ENCODE measurements at places on chromosomes 16 and 17. TPM values are rescaled to one million over a fixed set of nuclear protein-coding genes. Genes with fewer than 3 reads are reported as not detected.
A peak's percentile ranks its signal among the peaks of the same experiment; 100 is the strongest.

Gene CYGB
- 1.1 TPM for total RNA-seq

Gene TMEM88
- 3.4 TPM for total RNA-seq

Gene SLC6A2
- total RNA-seq = 0.50 TPM

Gene MAP2K6
- 1.6 TPM for total RNA-seq

Gene NGFR
- not detected for total RNA-seq

Gene CHST4
- total RNA-seq = 2.4 TPM

Gene LSM12
- total RNA-seq = 60.9 TPM

Gene TP53TG3
- total RNA-seq = not detected

Gene CTRL
- 1.7 TPM for total RNA-seq

GRCh38 chr16:383326-384051 lies 1.7 kb upstream of the PGAP6 start:
- 0 out of 2 replicates have a peak overlapping the region, but pooled peaks have one; percentile 16 for H3K27ac ChIP-seq
- H3K36me3 ChIP-seq = no peaks in the 10 kb centered on the region
- H3K4me1 ChIP-seq = no peaks in the 10 kb centered on the region
- H3K4me3 ChIP-seq = peak overlapping the region; percentile 67

GRCh38 chr17:32693194-32693897 lies 183.6 kb downstream of the MYO1D start:
- H3K4me1 ChIP-seq = no peaks in the 10 kb centered on the region
- no peaks in the 10 kb centered on the region for H3K36me3 ChIP-seq
- H3K27ac ChIP-seq = no peak overlapping the region
- no peak overlapping the region for H3K4me3 ChIP-seq
- no peaks in the 10 kb centered on the region for H3K27me3 ChIP-seq

- H3K27me3 ChIP-seq = no peaks in the 10 kb centered on the region
- DNase-seq = peak; percentile 57
- H3K4me1 ChIP-seq = peaks cover 16% of the 10 kb centered on the region
- peak within 1 kb of the TSS; percentile 93 for H3K27ac ChIP-seq
Measured at GRCh38 chr17:80260791-80261158, at the start of gene RNF213. Gene RNF213, plus strand, starts transcription at chr17:80260852. Its CDS starts 2,830 bp downstream, at chr17:80263682.

GRCh38 chr17:75588596-75589011 lies 1.0 kb downstream of the MYO15B start:
- H3K27ac ChIP-seq = no peak overlapping the region
- peak overlapping the region; percentile 35 for H3K4me3 ChIP-seq
- H3K36me3 ChIP-seq = no peaks in the 10 kb centered on the region
- no peaks in the 10 kb centered on the region for H3K27me3 ChIP-seq
- no peaks in the 10 kb centered on the region for H3K4me1 ChIP-seq

GRCh38 chr16:24347556-24347955 lies 91.4 kb downstream of the CACNG3 start:
- H3K4me1 ChIP-seq = no peaks in the 10 kb centered on the region
- H3K4me3 ChIP-seq = no peak overlapping the region
- peaks cover 68% of the 10 kb centered on the region for H3K27me3 ChIP-seq
- DNase-seq = no peak

GRCh38 chr17:63573634-63574033 lies 23.4 kb downstream of the DCAF7 start:
- DNase-seq = no peak
- no peaks in the 10 kb centered on the region for H3K27me3 ChIP-seq
- no peaks in the 10 kb centered on the region for H3K36me3 ChIP-seq

GRCh38 chr17:28954886-28955285 lies 3.6 kb upstream of the PHF12 start:
- no peak overlapping the region for H3K4me3 ChIP-seq
- H3K27me3 ChIP-seq = no peaks in the 10 kb centered on the region
- peaks cover 5% of the 10 kb centered on the region for H3K4me1 ChIP-seq

GRCh38 chr16:81473066-81473488 lies 28.5 kb downstream of the CMIP start:
- no peak for DNase-seq
- H3K4me3 ChIP-seq = no peak overlapping the region
- H3K4me1 ChIP-seq = no peaks in the 10 kb centered on the region

- no peak overlapping the region for H3K27ac ChIP-seq
- no peaks in the 10 kb centered on the region for H3K27me3 ChIP-seq
- H3K4me3 ChIP-seq = no peak overlapping the region
- H3K36me3 ChIP-seq = no peaks in the 10 kb centered on the region
- no peaks in the 10 kb centered on the region for H3K4me1 ChIP-seq
Measured at GRCh38 chr16:47018223-47018891, 44.9 kb upstream of the DNAJA2 start.

DNA sequence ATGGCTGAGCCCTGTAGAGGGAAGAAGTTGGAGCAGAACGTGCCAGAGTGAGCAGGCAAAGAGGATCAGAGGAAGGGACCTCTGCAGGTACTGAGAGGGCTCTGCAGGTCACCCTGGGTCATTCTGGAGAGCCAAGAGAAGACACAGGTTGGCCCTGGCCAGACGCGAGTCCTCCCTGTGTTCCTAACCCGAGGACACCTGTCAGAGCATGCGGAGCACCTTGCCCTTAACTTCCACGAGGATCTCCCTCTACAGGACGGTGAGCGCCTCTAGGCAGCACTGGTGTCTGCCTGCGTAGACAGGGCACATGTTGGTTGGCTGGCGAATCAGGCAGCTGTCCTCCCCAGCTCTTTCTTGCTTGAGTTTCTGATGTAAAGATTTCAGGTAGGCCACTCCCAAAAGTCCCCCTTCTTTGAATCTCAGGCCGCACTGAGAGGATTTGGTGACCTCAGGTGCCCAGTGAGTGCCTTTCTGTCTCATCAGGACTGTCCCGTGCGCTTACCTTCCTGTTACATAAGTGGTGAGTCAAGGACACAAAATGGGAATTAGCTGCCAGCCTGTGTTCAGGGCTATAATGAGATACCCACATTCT lies 45.3 kb downstream of the MPRIP start:
- no peak for DNase-seq
- peaks cover 75% of the 10 kb centered on the region for H3K36me3 ChIP-seq
- H3K4me3 ChIP-seq = no peak overlapping the region
- peaks cover 13% of the 10 kb centered on the region for H3K4me1 ChIP-seq
- H3K27me3 ChIP-seq = no peaks in the 10 kb centered on the region

- peaks cover 8% of the 10 kb centered on the region for H3K36me3 ChIP-seq
- H3K4me1 ChIP-seq = peaks cover 66% of the 10 kb centered on the region
- H3K4me3 ChIP-seq = no peak overlapping the region
- no peak for DNase-seq
- H3K27me3 ChIP-seq = no peaks in the 10 kb centered on the region
- no peak overlapping the region for H3K27ac ChIP-seq
Measured at GRCh38 chr16:57996406-57997175, 3.9 kb downstream of the ZNF319 start.

DNA sequence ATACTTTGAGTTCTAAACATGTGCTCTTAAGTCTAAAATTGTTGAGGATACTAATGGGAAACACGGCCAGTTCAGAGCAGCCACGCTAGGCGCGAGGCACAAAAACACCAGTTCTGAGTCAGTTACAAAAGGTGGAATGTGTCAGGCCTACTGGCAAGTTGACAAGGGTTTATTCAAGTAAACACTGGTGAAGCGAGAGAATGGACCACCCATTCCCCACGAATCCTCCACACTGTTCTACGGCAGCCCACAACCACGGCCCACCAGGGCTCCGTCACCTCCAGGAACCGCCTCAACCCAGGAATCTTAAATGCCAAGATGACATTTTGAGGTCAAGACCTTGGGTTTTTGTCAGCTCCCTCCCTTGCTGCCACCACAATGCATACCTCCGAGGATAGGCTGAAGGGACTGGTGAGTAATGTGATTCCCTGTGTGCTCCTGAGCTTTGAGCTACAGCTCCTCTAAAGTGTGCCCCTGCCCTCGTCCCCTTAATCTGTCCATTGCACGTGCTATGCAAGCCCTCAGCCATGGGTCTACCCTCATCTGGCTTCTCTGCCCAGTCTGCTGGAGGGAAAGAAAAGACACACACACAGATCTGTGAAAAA lies 28.5 kb upstream of the TRAP1 start:
- no peaks in the 10 kb centered on the region for H3K4me1 ChIP-seq
- H3K27me3 ChIP-seq = no peaks in the 10 kb centered on the region
- no peak overlapping the region for H3K27ac ChIP-seq
- H3K4me3 ChIP-seq = no peak overlapping the region

DNA sequence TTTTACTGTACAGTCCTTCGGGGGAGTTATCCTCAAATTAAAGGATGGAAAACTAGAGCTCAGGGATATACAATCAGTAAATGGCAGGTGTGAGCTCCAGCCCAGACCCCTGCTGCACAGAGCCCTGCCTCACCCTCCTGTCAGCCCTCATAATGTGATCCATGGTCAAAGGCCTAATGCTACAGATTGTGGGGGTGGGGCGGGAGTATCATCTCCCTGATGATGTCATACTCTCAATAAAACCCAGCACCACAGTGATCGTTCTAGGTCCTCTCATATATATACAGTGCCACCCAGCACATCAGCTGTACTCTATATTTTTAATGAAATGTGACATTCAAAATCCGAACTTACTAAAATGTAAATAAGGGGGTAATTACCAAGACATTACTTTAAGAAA lies 61.5 kb downstream of the SLC39A11 start:
- H3K27ac ChIP-seq = no peak overlapping the region
- H3K27me3 ChIP-seq = no peaks in the 10 kb centered on the region
- no peaks in the 10 kb centered on the region for H3K36me3 ChIP-seq
- DNase-seq = no peak

- no peak for DNase-seq
- no peaks in the 10 kb centered on the region for H3K36me3 ChIP-seq
- no peak overlapping the region for H3K27ac ChIP-seq
- H3K4me3 ChIP-seq = no peak overlapping the region
- peaks cover 25% of the 10 kb centered on the region for H3K4me1 ChIP-seq
Measured at GRCh38 chr17:40338941-40339649, 25.4 kb downstream of the GJD3 start.

GRCh38 chr17:36153895-36154610 lies 22.4 kb downstream of the TBC1D3B start:
- no peaks in the 10 kb centered on the region for H3K36me3 ChIP-seq
- DNase-seq = no peak
- H3K4me1 ChIP-seq = no peaks in the 10 kb centered on the region
- no peak overlapping the region for H3K4me3 ChIP-seq

DNA sequence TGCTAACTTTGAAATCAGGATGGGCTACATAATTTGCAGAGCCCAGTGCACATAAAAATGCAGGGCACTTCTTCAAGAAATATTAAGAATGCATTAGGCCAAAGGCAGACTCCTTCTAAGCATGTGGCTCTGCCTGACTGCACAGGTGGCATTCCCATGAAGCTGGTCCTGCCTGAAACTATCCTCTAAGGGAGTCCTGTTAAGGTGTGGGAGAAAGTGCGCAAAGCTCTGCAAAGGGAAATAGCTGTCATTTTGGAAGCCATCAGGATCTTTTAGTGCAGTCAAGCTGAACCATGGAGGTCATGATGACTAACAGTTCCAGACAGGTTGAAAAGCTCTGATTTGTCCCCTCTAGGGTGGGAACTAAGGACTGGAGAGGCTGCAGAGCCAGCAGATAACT lies 41.9 kb upstream of the CRHR1 start:
- no peak overlapping the region for H3K4me3 ChIP-seq
- no peak for DNase-seq
- H3K36me3 ChIP-seq = no peaks in the 10 kb centered on the region

- peak; percentile 8 for DNase-seq
- no peak overlapping the region for H3K4me3 ChIP-seq
- H3K27ac ChIP-seq = no peak overlapping the region
- H3K36me3 ChIP-seq = no peaks in the 10 kb centered on the region
Measured at GRCh38 chr17:52383493-52384100, 225.1 kb upstream of the CA10 start.

- peaks cover 49% of the 10 kb centered on the region for H3K27me3 ChIP-seq
- no peak for DNase-seq
- H3K36me3 ChIP-seq = no peaks in the 10 kb centered on the region
Measured at GRCh38 chr17:35768797-35769196, 8.1 kb downstream of the C17orf50 start.

- no peaks in the 10 kb centered on the region for H3K36me3 ChIP-seq
- peak overlapping the region; percentile 60 for H3K4me3 ChIP-seq
- no peaks in the 10 kb centered on the region for H3K27me3 ChIP-seq
- peaks cover 7% of the 10 kb centered on the region for H3K4me1 ChIP-seq
Measured at GRCh38 chr17:82497483-82498405, 21.8 kb upstream of the FOXK2 start.

DNA sequence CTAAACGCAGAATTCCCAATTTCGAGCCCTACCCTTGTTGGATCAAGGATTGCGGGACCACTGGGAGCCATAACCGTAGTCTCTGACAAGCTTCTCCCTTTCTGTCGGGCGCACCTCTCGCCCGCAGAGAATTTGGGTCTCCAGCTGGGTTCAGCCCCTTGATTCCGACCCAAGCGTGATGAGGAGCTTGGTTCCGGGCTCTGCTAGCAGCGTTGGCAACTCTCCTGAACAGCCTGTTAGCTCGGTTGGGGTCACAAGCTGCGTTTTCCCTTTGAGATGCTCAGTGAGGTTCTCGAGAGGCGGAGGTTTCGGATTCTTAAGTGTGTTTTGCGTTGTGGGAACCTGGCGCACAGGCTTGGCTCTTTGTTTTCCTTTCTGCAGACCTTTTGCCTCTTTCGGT lies 655 bp downstream of the ATXN1L start:
- peak overlapping the region; percentile 57 for H3K27ac ChIP-seq
- no peaks in the 10 kb centered on the region for H3K27me3 ChIP-seq
- peaks cover 8% of the 10 kb centered on the region for H3K36me3 ChIP-seq
- peak overlapping the region; percentile 89 for H3K4me3 ChIP-seq
- peak; percentile 8 for DNase-seq
- peaks cover 9% of the 10 kb centered on the region for H3K4me1 ChIP-seq

GRCh38 chr16:72467157-72467759 lies 295.3 kb upstream of the PMFBP1 start:
- H3K27ac ChIP-seq = no peak overlapping the region
- no peaks in the 10 kb centered on the region for H3K4me1 ChIP-seq
- no peaks in the 10 kb centered on the region for H3K27me3 ChIP-seq
- H3K4me3 ChIP-seq = no peak overlapping the region
- DNase-seq = no peak
- no peaks in the 10 kb centered on the region for H3K36me3 ChIP-seq

- H3K27ac ChIP-seq = no peak overlapping the region
- no peaks in the 10 kb centered on the region for H3K27me3 ChIP-seq
- no peak overlapping the region for H3K4me3 ChIP-seq
Measured at GRCh38 chr16:28937222-28937876, 5.6 kb downstream of the CD19 start.

DNA sequence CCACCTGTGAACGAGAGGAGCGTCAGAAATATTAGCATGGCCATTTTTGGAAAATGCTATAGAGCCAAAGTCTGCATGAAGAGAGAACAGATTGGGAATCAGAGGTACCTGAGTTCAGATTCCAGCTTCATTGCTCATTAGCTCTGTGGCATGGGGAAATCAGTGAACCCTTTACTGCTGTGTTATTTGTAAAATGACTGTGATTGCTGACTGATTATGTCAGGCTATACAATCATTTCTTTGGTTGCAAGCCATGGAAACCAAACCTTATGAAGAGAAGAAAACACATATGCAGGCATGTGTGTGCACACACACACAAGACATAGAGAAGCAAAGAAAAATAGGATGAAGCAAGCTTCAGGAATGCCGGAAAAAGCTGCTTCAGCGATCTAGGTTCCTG lies 101.4 kb upstream of the HSBP1 start:
- H3K27ac ChIP-seq = no peak overlapping the region
- peaks cover 80% of the 10 kb centered on the region for H3K27me3 ChIP-seq
- H3K36me3 ChIP-seq = no peaks in the 10 kb centered on the region
- no peak for DNase-seq

All from PC-9 (cell line).